ENCODE measurements at places on chromosomes 4 and X. TPM values are rescaled to one million over a fixed set of nuclear protein-coding genes. Genes with fewer than 3 reads are reported as not detected.

The SSX3 gene
- not detected for total RNA-seq

The LNX1 gene
- 9.8 TPM for total RNA-seq

The KLKB1 gene
- total RNA-seq, result not detected

The SOX3 gene
- not detected for total RNA-seq

The RBBP7 gene
- total RNA-seq, result 69.8 TPM

The CXXC4 gene
- not detected for total RNA-seq

The DUSP21 gene
- not detected for total RNA-seq

The CFI gene
- total RNA-seq, result 53.9 TPM

The CXCL13 gene
- total RNA-seq, result not detected

The C4orf54 gene
- total RNA-seq, result under 0.01 TPM

The SSX2B gene
- total RNA-seq, result not detected

The ING2 gene
- total RNA-seq, result 8.0 TPM

The SHROOM3 gene
- 9.8 TPM for total RNA-seq

The AFF1 gene
- 19.5 TPM for total RNA-seq

The TEX13C gene
- not detected for total RNA-seq

The PF4V1 gene
- total RNA-seq, result not detected

The FANCB gene
- 3.8 TPM for total RNA-seq

Data from osteoblast (primary cell).